ENCODE measurements at places on chromosomes 1 and 21. TPM values are rescaled to one million over a fixed set of nuclear protein-coding genes. Genes with fewer than 3 reads are reported as not detected.

The COQ8A gene
- 1,231 TPM for polyA plus RNA-seq

The TMEM269 gene
- 0.06 TPM for polyA plus RNA-seq

The ACTA1 gene
- 13,405 TPM for polyA plus RNA-seq

The RXRG gene
- polyA plus RNA-seq = 7.1 TPM

GRCh38 chr1:197903196-197903514 is 725 bp downstream of the C1orf53 start:
- DNase-seq = no peak

- DNase-seq = no peak
These were observed 272.4 kb downstream of the TPR start for GRCh38 chr1:186102547-186103148.

DNA sequence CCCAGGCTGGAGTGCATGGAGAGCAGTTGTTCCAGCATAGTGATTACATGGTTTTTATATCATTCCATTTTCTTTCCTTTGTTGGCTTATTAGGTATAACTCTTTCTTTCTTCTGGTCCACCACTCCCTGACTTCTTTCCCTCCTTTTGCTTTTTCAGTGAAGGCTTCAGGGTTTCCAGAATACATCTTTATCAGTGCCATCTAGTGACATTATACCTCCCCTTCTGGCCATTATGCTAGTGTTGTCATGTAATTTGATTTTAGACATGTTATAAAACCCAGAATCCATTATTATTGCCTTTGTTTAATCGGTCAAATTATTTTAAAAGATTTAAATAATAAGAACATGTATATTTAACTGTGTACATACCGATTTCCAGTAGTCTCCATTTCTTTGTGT is 10.6 kb downstream of the RNU1-1 start:
- no peak for DNase-seq

DNA sequence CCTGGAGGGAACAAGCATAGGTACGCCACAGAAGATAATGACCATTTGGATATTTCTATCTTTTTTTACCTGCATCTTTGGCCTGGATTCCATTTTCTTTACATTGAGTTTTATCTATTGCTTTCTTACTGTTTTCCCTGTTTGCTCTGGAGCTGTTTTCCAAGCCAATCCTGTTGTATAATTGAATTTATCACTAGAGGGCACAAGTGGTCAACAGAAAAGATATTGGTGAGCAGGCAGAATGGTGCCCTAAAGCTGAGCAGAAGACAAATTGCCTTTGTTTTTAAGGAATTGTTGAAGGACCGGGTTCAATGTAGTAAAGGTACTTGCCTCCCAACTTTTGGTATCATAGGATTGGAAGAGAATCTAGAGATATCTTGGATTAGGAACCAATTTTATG is 152.8 kb downstream of the PPP1R12B start:
- DNase-seq = no peak

DNA sequence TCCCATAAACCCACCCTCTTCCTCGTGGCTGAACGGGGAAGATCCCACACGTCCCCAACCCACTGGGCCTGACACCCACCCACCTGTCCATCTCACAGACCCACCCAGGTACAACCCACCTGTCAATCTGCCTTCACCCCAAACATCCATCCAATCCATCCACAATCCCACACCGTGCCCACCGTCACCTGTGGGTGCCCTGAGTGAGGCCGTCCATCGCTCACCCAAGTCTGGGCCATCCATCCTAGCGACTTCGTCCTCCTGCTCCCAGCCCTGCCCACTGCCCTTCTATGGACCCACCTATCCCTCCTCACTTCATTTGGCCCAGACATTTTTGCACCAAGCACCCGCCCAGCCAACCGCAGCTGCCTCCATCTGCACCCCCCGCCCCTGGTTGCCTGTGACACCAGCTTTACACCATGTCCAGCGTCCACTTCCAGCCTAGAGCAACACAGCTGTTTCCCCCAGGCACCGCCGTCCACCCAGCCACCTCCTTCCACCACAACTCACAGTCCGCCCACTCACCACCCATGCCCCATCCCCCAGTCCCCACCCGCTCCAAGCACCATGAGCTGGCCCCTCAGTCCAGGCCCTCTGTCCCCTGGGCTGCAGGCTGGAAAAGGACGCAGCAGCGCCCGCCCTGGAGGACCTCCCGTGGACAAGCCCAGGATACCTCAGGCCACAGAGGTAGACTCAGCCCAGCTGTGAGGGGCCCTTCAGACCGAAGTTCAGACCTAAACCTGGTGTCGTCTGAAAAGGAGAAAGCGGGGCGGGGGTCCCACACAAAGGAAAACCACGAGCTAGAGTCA is 7.7 kb downstream of the TTLL10 start:
- DNase-seq = peak; percentile 8

- DNase-seq = no peak
These were observed 10.5 kb downstream of the PCSK9 start for GRCh38 chr1:55049914-55050278.

DNA sequence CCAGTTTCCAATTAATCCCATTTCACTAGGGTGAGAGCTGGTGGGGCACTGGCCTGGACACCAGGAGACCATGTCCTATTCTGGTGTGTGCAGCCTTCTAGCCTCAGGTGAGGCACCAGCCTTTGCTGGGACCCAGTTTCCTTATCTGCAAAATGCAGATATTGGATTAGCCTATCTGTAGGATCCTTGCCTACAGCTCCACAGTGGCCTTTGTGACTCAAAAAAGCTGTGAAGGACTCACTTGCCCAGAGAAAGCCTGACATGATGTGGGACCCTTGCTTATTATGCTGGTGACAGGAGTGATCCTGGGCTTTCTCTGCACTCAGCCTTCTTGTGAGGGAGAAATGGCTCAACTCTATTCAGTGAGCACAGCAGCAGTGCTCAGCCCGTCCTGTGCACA is 32.3 kb downstream of the TENT5C start:
- DNase-seq = no peak

GRCh38 chr1:206097381-206097780 is 19.8 kb downstream of the AVPR1B start:
- no peak for DNase-seq

DNA sequence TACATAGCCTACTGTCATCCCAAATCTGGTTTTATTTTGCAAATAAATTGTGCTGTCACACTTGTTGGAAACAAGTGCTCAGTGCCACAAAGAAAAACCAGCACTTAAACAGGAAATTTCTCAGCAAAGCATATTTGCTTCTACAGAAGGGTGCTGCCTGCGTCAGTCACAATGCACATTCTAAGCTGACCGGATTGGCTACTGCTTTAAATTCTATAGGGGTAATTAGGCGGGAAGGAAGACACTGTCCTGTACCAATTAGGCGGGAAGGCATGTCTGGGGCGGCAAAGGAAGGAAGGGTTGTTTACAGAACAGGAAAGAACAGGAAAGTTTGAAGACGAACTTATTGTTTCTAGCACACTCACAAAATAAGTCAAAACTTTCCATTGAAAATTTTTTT is 2.8 kb downstream of the IFI16 start:
- DNase-seq = no peak

DNA sequence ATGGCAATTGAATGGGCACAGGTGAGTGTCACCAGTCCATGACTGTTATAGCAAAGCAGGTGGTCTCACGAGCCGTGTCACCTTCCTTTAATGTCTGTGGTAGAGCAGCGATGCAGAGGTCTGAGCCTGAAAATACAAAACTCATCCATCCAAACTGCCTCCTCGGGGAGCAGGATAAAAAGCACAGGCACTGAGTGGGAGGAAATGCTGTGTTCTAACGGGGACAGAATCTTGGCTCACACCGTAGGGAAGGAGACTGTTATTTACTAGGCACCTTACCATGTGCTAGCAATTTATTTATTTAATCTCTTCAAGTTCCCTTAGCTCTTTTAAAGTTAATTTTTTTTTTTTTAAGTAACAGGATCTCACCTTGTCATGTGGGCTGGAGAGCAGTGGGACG is 1.2 kb downstream of the ASCL5 start:
- DNase-seq = no peak

GRCh38 chr1:43455213-43455889 is 1.6 kb upstream of the HYI start:
- DNase-seq = no peak
